ENCODE measurements at places on chromosomes 7 and 10.

DNA sequence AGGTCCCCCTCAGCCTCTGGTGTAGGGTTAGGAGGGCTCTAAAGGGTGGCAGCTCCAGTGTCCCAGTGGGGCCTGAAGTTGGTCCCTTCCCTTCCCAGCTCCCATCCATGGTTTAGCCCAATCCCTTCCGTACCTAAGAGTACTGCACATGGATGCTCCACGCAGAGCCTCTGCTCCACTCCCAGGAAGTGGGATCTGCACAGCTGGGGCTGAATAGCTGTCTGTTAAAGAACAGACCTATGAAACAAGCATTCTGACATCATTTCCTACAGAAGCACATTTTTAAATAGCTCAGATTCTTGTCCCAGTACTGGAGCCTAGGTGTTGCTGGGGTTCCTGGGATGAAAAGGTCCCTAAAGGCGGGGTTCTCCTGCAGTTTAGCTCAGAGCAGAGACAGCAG lies 135.9 kb downstream of the ZMYND11 start:
- DNase-seq = no peak

GRCh38 chr7:22675421-22675820 lies 51.6 kb upstream of the IL6 start:
- DNase-seq = no peak

DNA sequence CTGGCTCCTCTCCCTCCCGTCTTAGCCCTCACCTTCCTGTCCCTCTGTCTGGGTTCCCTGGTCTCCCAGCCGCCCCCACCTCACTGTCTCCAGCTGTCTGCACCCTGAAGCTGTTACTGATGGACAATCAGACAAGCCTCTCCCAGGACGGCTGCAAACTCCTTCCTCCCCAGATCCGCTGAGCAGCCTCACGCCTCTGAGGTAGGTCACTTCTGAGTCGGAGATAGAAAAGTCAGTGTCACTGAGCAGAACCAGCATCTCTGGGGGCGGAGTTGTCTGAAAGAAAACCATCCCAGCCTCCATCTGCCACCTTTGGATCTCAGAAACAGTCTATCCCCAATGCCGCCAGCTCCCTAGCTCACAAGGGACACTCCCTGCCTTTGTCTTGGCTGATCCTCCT lies 27.4 kb downstream of the FAM241B start:
- no peak for DNase-seq

DNA sequence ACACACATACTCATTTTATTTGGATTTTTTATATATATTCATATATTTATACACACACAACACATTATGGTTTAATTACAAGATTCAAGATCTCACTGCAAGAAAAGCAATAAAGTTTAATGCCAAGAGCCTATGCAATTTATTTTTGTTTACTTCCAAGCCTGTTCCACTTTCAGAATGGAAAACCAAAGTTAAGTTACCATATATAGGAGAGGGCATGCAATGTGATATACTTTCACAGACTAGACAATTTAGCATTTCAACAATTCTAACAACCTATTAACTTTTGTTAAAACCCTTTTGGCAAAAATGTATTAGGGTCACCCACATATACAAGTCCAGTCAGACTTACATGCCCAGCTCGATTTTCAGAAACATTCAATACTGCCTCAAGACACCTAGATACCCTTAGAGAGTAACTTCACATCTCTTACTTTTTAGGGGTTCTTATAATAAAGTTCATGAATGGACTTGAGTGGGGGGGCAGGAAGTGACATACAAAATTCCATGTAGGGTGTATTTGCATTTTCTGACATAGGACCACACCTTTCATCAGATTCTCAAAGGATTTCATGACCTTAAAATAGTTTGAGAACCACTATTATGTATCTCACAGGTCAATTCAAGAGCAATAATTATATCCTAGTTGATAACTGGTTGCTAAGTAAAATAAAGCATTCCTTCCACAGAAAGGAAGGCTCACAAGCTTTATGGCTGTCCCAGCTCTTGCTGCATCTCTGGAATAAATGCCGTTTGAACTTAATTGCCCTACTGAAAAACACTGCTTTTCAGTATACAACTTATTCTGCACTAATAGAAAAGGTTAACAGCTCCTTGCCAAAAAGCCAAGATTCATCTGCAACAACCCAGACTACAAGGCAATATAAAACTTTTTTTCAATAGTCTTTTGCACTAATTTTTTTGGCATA lies 2.5 kb downstream of the P4HA1 start:
- no peak for DNase-seq

DNA sequence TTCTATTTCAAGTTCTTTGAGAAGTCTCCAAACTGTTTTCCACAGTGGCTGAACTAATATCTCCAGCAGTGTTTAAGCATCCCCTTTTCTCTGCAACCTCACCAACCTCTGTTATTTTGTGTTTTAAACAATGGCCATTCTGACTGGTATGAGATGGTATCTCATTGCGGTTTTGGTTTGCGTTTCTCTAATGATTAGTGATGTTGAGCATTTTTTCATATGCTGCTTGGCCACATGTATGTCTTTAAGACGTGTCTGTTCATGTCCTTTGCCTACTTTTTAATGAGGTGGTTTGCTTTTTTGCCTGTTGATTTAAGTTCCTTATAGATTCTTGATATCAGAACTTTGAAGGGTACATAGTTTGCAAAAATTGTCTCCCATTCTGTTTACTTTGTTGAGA lies 156.6 kb upstream of the IMMP2L start:
- no peak for DNase-seq

- no peak for DNase-seq
Measured at GRCh38 chr7:24982917-24983316, 2.9 kb upstream of the OSBPL3 start.

DNA sequence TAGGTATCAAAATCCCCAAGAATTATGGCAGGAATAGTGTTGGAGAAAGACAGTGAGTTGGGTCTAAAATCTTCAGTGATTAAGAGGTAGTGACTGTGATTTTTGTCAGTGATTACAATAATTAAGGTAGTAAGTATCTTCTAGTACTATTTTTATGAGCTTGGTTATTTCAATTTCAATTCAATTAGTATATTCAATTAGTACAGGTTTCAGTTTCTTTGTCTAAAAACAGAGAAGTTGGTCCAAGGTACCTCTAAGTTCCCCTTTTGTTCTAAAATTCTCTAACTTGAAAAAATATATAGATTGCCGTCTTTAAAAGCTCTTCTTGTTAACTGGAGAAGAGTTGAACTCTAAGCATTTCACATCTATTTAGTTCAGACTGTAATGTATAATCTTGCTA lies 82.9 kb downstream of the OTUD1 start:
- DNase-seq = no peak

GRCh38 chr10:80176526-80176925 lies 28.8 kb downstream of the ANXA11 start:
- DNase-seq = no peak

DNA sequence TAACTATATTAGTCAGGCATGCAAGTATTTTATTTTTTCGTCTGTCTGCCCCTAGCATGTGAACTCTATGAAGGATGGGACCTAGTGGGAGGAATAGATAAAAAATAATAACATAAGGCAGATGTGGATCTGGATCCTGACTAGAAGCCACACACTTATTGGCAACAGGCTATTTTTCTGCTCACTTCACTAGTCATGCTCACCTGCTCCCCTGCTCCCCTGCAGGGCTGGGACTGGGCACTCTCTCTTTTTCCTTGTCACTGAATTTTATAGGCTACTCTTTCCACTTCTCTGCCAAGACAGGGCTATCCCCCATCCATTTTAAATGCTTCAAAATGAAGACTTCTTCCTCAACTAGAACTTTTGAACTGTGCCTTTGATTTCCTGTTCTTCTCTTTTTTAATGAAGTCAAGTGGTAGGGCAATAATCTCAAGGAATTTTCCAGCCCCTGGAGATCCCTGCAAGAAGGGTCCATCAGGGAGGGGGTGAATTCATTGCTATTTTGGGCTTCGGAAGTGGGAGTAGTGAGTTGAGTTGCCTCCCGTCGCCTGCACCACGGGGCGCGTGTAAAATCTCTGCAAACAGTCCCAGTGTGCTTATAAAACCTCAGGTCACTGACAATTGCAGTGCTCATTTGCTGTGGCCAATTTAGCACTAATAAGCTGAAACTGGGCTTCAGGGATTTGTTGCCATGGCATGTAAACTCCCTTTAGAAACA lies 156.7 kb upstream of the NPVF start:
- DNase-seq = no peak

- DNase-seq = no peak
Measured at GRCh38 chr7:158923928-158924511, 67.7 kb downstream of the DYNC2I1 start.

DNA sequence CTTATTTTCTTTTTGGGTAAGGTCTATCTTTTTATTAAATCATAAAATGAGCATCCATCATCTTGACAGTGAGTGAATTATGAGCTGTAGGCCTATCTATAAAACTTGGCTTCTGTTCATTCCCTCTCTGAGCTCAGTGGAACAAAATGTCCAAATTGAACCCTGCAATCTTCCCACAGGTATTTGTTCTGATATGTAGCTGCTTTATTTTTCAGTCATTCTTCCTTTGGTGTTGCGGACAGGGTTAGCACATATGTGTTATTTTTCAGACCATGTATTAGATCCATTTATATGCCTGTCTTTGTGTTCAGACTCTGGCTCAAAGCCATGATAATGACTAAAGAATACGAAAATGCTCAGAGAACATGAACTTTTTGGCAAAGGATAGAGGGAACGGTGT lies 201.6 kb upstream of the KIAA1217 start:
- DNase-seq = no peak

GRCh38 chr10:3054851-3055199 lies 12.5 kb upstream of the PFKP start:
- DNase-seq = no peak

- no peak for DNase-seq
Measured at GRCh38 chr7:132806834-132807233, 230.6 kb upstream of the PLXNA4 start.

DNA sequence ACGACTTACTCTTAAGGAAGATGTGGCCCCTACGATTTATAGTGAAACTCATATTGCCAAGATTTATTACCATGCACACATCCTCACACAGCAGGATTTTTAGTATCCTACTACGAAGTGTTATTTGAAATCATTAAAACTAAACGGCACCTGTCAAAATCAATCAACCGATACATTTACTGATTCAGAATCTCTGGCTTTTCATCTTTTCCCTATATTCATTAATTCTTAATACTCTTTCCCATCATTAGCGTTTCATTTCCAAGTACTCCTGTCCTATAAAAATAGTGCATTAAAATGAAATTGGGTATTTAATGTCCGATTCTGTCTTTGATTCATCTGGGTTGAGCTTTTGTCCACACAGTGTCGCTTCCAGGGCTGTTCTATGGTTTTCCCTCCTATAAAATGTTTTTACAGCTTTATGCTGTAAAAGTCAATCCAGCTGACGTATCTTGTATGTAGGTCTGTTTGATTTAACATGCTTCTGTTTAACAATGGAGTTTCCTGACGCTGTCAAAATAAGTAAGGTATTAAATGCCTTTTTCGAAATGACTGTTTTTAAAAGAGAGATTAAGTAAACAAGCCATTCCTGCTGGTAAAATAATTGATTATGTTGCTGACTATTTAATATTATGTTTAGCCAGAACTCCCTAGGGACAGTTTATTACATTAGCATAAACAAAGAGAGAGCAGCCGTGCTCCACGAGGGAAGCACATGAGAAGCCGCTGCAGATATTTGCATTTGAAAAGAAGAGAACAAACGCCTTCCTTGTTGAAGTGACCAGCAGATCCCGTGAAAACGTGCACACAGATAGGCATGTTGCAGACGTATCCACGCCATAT lies 22.3 kb upstream of the SFMBT2 start:
- DNase-seq = no peak

- no peak for DNase-seq
Measured at GRCh38 chr7:730501-731439, 3.7 kb upstream of the PRKAR1B start.

Measured in urothelium cell line (cell line).